Frontal cortex (tissue), 4 donors: ENCODE measurements at places on chromosomes 16 and 17. TPM values are rescaled to one million over a fixed set of nuclear protein-coding genes. Genes with fewer than 3 reads are reported as not detected.

GRCh38 chr17:6126768-6127167, 56.6 kb downstream of the WSCD1 start:
- no peak for DNase-seq

DNA sequence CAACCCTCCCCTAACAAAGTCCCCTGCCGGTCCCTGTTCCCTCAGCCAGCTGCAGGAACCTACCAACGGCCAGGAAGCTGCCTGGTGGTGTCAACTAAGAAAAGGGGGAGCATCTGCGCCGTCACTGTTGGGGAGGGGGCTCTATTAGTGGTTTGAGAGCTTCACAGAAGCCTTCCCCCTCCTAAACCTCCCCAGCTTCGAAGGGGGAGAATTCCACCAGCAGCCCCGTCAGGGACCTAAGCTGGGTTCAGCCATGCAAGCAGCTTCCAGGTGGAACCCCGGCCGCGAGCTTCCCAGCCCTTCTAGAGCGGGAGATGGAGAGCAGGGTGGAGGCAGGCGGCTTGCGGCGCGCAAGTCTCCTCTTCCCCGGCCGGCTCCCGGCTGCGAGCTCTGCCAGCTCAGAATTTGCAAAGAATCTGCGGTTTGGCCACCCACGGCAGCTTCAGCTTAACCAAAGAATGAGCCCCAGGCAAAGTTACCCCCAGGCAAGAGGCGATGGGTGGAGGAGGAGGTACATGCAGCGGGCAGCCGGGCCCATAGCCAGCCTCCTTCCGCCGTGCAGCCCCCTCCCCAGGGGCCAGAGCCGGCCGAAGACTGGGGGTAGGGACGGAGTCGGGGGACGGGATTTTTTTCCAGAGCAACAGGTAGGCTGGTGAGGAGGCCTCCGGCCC, 33.7 kb downstream of the DDX19A start:
- no peak for DNase-seq

GRCh38 chr16:54347961-54348360, 61.4 kb upstream of the IRX3 start:
- no peak for DNase-seq

DNA sequence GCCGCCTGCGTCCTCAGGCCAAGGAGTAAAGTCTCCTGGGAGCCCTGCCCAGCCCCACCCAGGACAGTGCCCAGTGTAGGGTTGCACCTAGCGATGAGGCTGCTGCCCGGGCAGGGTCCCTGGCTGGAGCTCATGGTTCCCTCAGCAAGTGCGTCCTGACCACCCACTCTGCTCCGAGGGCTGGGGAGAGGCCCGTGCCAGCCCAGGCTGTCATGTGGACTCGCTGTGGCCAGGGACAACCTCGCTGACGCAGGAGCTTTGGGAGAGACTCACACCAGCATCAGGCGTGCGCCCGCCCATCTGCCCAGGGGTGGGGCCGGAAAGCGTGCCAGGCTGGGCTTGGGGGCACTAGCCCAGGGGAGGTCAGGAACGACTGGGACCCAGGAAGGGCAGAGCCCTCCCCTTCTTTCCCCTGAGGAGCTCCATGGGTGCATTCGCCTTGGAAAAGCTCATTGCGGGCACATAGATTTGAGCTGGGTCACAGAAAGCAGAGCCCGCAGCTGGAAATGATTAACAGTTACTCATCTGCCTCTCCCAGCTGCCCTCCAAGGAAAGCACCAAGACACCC, 19.7 kb downstream of the DPEP1 start:
- DNase-seq, result no peak

DNA sequence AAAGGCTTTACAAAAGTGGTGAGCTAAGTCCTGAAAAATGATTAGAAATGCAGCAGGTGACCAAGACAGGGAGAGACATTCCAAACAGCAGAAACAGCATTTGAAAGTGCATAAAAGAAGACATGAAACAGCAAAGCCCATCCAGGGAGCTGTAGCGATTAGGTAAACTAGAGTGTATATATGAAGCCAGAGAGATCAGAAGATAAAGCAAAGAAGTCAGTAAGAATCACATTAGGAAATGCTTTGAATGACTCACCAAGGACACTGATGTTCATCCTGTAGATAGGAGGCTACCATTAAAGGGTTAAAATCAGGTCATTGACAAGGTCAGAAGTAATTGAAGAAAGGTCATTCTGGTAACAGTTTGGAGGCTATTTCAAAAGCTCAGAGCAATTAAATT, 27.6 kb upstream of the VAT1L start:
- DNase-seq, result no peak

DNA sequence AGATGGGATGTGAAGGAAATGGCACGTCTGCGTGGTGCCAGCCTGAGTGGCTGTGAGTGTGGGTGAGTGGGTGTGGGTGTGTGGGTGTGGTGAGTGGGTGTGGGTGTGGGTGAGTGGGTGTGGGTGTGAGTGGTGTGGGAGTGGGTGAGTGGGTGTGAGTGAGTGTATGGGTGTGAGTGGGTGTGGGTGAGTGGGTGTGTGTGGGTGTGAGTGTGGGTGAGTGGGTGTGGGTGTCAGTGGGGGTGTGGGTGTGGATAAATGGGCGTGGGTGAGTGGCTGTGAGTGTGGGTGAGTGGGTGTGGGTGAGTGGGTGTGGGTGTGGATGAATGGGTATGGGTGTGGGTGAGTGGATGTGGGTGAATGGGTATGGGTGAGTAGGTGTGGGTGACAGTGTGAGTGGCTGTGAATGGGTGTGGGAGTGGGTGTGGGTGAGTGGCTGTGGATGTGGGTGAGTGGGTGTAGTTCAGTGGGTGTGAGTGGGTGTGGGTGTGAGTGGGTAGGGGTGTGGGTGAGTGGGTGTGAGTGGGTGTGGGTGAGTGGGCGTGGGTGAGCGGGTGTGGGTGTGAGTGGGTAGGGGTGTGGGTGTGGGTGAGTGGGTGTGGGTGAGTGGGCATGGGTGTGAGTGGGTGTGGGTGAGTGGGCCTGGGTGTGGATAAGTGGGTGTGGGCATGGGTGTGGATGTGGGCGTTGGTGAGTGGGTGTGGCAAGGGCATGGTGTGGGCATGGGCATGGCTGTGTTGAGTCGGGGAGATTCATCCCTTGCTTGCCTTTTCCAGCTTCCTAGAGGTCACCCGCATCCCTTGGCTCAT, 80.8 kb downstream of the ZDHHC7 start:
- no peak for DNase-seq

GRCh38 chr16:24520983-24521382, 18.4 kb upstream of the RBBP6 start:
- DNase-seq, result no peak

DNA sequence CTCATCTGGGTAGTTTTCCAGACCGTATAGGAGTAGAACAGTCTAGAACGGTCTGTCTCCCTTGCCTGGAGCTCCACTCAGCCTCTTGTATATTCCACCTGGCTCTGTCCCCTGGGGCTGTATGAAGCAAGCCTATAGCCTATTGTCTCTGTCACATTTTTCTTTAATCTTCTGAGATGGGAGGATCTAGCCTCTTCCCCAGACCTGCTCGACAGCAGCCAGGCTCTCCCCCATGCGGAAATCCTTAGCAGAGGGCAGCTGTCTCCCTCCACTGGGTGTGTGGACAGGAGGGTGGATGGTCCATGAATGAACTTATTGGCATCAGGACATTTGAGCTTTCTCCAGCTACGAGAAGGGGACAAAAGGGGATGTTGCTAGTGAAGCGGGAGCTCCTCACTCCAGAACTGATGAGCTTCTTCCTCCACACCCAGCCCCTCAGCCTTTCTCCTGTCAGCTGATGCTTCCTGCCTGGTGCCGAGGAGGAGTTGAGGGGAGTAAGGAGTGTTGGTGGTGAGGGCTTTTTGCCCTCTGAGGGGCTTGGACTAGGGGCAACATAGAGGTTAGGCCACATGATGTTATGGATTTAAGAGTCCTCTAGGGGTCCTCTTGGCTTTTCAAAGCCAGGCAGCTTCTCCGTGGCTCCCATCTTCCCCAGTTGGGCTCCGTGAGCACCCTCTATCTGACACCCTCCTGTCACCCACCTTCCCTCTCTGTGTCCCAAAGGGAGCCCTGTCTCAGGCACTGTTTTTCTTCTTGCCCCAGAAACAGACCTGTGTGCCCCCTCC, 28.0 kb downstream of the ARHGAP23 start:
- DNase-seq, result no peak

DNA sequence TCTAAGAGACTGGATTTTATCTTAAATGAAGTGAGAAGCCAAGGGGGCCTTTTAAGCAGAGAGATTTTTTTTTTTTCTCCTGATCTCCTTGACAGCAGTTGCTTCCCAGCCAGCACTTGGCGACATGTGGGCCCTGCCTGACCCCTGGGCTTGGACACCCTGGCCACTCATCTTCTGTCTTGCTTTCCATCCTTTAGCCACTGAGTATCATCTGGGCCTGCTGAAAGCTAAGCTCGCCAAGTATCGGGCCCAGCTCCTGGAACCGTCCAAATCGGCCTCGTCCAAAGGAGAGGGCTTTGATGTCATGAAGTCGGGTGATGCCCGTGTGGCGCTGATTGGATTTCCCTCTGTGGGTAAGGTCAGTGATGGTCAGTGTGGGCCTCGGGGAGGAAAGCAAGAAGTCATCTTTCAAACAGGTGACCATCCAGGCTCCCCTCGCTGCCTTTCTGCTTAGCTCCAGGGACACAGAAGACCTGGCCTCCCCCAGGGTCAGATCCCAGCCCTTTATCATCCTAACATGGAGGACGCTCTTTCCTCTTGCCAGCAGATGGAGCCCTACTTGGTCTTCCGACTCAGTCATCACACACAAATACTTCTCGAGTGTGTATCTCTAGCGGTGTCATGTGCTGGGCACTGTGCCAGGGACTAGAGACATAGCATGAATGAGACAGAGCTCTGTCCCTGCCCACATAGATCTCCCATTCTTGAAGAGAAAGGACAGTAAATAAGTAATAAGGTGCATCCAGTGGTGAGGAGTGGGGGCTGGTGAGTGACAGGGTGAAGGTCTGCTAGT, 6.1 kb downstream of the DRG2 start:
- no peak for DNase-seq

- DNase-seq, result no peak
Observed at GRCh38 chr16:8929086-8929748, 34.5 kb downstream of the USP7 start.

DNA sequence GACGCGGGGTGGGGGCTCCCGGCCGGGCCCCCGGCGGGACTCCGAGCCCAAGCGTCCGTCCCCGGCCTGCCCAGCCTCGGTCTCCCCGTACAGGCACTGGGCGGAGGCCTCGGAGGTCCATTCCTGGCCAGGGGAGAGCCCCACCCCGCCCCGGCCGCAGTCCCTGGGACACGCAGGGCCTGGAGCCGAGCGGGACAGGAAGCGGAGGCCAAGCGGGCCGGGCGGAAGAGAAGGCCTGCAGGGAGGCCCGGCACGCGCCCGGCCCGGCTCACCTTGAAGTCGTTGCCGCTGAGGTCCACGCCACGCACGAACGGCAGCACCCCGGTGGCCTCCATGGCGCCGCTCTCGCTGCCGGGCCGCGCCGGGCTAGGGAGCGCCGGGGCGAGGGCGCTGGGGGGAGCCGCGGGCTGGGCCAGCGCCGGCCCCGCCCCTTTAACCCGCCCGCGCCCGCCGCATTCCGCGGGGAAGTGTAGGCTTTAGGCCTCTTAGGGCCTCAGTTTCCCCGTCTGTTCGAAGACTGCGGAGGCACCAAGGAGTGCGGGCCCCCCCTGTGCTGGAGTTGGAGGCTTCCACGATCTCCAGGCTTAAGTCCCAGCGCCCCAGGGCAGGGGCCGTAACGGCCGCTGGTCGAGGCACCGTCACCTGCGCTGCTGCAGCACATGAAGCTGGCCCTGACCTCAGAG, at the start of gene FLII:
FLII (minus strand) TSS at position 383 of the 683 bp plus-strand sequence; CDS start at position 335, 48 bp downstream.
- peak; percentile 83 for DNase-seq

DNA sequence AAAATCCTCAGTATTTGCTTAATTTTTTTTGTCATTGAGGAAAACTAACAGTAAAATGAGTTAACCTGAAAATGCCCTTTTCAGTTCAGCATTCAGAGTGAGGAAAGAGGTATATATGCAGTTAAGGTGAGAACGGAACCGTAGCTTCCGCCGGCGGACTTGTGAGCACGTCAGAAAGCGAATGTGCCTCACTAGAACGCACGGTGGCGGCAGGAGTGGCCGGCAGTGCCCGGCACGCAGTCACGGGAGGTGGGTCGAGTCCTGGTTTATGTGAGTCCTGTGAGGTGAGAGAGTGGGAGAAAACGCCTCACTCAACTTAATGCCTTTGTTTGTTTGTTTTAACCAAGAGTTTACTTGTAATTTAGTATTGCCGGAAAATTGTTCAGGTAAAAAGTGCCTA, 6.1 kb downstream of the SEC14L1 start:
- no peak for DNase-seq

- DNase-seq, result no peak
Observed at GRCh38 chr17:67315865-67316264, 50.5 kb downstream of the PSMD12 start.

DNA sequence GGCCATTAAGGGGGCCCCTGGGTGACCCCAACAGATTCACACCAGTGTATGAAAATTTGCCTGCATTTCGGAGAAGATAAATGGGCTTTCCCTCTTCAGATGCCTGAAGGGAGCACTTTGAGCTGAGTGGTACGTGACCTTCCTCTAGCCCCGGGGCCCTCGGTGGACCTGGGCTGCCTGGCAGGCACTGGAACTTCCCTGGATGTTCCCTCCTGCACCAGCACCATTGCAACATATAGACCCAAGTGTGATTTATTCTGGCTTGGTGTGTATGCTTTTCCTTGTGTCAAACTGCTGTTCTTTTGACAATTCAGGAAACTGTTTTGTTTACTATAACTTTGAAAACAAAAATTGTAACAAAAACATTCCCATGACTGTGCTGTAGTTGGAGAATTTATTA, 93.8 kb downstream of the TNFRSF13B start:
- no peak for DNase-seq

GRCh38 chr16:29148131-29148691, 163.4 kb downstream of the LAT start:
- DNase-seq, result no peak

GRCh38 chr16:68508013-68508412, 31.1 kb upstream of the ZFP90 start:
- no peak for DNase-seq

GRCh38 chr17:78965491-78965924, 14.2 kb downstream of the LGALS3BP start:
- DNase-seq, result no peak

DNA sequence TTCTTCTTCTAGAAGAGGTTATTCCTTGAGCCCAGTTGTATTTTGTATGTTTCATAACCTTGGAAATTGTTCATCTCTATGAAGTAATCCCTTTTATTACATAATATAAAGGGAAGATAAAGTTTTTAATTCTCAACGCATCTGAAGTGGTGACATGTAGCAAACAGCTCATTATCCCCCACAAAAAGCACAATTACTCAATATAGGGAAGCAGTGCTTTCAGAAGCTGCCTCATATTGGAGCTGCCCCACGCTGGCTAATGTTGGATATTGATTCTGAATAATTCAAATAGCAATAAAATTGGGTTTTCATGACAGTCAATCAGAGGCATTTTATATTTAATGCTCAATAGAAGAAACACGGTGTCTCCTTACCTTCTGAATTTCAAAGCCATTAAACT, 604.3 kb upstream of the RBFOX1 start:
- DNase-seq, result no peak

ZNF469 gene
- total RNA-seq, result 0.41 TPM

DOK4 gene
- total RNA-seq, result 71.7 TPM

BIRC5 gene
- 6.9 TPM for total RNA-seq

CPNE7 gene
- total RNA-seq, result 15.1 TPM

ABCA9 gene
- 5.7 TPM for total RNA-seq

MPV17L gene
- 13.9 TPM for total RNA-seq
